ENCODE measurements at places on chromosomes 1 and 21.

DNA sequence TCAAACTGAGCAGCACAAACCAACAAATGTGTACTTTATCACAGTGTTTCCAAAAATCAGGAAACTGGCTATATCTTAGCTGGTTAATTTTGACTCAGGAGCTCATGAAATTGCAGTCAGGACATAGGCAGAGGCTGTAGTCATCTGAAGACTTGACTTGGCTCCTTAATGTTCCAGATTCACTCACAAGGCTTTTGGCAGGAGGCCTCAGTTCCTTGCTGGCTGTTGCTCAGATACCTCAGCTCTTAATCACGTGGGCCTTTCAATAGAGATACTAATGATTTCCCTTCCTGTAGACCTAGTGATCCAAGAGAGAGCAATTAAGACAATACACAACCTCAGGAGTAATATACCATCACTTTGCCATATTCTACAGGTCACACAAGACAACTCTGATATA lies 537.7 kb downstream of the BRINP3 start:
- no peak for DNase-seq

DNA sequence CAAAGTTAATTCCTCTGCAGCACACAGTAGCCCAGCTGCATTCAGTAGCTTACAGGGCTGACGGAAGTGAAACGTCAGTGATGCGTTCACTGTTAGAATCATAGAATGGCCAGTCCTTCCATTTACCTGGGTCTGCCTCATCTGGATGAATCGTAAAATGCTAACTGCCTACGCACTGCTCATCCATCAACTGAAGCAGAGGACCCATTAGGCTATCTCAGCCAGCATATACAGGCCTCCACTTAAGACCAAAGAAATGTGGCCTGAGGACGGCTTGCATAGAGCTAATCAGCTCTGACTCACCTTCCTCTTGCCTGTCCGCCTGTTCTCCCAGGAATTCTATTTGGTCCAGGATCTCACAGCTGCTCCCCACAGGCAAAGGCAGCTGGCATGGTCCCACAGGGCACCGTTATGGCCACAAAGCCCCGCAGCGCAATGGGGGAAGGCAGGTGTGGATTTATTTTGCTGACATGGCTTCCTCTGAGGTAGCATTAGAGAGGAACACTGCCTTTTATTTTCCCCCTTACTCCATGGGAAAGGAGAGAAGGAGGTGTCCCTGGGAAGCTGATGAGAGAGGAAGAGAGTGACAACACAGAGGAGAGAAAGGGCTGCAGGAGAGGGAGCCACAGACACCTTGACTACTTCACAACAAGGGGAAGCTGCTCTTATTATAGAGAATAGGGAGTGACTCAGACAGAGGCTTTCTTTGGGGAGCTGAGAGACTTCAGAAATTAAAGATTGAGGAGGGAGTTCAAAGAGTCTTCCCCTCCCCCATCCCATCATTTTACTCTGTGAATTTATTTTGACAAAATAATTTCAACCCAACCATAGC lies 177.6 kb downstream of the HHIPL2 start:
- DNase-seq: no peak

DNA sequence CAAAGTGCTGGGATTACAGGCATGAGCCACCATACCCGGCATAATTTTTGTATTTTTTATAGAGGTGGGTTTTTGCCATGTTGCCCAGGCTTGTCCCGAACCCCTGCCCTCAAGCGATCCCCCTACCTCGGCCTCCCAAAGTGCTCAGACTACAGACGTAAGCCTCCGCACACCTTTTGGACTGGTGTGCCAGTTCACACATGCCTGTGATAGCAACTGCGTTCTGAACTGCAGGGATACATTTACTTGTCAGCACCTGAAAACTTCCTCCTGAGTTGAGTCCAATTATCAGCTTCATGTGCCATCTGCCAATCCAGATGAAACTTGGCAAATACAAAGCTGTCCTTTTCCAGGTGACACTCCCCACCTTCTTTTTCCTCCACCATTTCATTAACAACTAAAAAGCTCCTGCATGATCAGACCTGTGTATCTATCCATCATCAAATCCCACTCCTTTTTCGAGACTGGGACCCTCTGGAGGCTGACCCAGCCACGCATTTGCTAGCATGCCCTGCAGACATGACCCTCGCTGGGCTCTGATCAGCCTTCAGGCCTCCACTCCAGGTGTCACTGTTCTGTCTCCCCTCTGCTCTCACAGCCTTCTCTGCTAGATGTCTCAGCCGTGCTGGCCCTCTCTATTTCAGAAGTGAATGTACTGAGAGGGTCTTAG lies 2.1 kb upstream of the DEGS1 start:
- DNase-seq: no peak

GRCh38 chr1:155776414-155776813 lies 80.6 kb downstream of the GON4L start:
- no peak for DNase-seq

GRCh38 chr1:215835951-215836350 lies 268.8 kb downstream of the KCTD3 start:
- DNase-seq: no peak

GRCh38 chr1:43444836-43445235 lies 8.9 kb downstream of the HYI start:
- no peak for DNase-seq

Data from NCI-H187 (cell line).